NB4 (cell line): ENCODE measurements at places on chromosomes 11 and 22.

DNA sequence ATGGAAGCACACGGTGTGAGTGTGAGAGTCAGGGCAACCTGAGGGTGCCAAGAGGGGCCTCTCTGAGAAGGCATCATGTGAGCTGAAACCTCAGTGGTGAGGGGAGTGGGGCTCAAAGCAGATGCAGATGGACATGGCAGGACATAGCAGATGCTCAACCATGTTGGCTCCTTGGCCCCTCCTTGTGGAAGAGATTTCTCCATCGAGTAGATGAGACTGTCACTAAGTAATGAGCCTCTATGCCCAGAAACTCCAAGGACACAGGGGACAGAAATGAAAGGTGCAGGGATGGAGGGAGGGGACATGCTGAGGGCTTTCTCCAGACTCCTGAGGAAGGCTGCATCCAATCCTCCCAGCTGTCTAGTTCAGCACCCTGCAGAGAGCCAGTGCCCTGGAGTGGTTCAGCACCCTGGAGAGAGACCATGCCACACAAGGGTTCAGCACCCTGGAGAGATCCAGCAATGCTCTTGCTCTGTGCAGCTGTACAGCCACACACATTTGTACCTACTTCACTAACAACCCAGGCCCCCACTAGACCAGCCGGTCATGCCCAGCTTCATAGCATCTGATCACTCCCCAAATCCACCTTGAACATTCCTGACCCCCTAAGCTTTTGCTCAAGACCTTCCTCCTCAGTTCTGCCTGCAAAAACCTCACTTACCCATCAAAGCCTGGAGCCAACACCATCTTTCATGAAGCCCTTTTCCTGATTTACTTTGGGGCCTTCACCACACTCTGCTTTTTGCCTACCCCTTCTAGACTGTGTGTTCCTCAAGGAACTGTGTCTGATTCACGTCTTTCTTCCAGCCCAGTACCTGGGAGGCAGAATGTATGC is 252.0 kb downstream of the CTTN start:
- peak; percentile 80 for DNase-seq

- no peak for DNase-seq
Observed at GRCh38 chr11:74853223-74853622, 95.7 kb downstream of the XRRA1 start.

DNA sequence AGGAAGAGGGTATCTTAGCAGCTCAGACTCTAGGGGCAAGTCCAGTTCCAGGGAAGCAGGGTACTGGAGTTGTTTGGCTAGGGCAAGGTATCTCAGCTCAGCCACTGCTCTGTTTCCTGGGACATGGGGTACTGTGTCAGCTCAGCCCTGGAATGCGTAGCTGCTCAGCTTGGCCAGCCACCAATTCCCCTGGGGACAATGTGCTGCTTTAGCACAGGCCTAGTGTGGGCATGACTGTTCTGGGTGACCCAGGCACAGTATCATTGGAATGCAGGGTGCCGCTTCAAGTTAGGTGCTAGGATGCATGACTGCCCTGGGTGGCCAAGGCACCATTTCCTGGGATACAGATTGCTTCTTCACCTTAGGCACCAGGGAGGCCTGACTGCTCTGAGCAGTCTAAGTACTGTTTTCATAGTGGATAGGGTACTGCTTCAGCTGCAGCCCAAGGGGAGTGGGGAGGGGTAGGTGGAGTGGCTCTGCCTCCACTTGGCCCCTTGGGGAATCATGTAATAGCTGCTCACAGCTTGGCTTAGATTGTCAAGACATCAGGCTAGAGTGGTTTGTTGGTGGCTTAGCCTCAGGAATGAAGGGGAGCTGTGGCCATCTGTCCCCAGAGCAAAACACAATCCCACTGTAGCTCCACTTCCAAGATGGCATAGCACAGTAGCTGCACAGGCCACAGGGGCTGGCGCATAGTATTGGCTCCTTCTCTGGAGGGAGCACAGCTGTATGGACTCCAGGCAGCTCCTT is 36.0 kb downstream of the MADD start:
- DNase-seq = no peak

DNA sequence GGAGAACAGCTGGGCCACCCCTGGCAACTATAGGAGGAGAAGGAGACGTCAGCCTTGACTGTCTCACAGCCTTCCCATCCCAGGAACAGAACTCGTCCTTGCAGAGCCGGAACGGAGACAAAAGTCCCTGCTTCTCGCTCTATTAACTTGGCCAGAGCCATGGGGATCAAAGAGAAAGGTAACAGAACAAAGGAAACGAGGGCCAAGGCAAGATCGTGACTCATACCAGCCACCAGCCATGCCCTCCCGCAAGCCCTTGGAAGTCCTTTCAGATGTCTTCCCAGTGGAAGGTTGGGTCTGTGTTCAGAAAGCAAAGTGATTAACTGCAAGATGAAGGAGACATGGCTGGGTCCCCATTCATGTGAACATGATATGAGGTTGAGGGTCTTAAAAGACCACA is 64.7 kb downstream of the PDE2A start:
- no peak for DNase-seq

DNA sequence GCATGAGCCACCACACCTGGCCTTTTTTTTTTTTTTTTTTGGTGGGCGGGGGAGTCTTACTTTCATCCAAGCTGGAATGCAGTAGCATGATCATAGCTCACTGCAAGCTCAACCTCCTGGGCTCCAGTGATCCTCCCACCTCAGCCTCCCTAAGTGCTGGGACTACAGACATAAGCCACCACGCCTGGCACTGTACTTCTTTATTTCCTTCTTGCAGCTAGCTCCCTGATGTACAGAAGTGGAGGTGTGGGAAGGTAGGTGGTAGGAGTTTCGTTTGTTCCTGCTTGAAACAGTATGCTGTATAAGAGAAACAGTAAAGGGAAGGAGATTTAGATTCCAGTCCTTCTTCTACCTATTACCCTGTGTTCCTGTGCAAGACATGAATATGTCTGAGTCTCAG is 72.1 kb downstream of the WNT11 start:
- DNase-seq = no peak

DNA sequence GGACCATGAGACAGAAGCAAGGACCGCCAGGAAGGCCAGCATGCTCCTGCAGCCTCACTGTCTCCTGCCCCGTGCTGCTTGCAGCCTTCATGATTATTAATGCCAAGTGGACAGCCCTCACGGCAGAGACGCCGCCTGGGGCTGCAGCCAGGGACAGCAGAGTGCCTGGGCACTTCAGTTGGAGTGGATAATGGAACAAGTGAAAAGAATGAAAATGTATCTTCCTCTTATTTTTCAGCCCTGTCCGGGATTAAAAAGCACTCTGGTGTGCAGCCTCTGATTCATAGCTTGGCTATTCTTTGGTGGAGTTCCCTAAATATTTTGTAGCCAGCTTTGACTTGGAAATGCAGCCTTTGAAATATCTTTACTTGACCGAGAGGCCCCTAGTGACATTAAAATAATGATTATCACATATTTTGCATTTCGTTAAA is 1404.2 kb downstream of the BRD1 start:
- no peak for DNase-seq

DNA sequence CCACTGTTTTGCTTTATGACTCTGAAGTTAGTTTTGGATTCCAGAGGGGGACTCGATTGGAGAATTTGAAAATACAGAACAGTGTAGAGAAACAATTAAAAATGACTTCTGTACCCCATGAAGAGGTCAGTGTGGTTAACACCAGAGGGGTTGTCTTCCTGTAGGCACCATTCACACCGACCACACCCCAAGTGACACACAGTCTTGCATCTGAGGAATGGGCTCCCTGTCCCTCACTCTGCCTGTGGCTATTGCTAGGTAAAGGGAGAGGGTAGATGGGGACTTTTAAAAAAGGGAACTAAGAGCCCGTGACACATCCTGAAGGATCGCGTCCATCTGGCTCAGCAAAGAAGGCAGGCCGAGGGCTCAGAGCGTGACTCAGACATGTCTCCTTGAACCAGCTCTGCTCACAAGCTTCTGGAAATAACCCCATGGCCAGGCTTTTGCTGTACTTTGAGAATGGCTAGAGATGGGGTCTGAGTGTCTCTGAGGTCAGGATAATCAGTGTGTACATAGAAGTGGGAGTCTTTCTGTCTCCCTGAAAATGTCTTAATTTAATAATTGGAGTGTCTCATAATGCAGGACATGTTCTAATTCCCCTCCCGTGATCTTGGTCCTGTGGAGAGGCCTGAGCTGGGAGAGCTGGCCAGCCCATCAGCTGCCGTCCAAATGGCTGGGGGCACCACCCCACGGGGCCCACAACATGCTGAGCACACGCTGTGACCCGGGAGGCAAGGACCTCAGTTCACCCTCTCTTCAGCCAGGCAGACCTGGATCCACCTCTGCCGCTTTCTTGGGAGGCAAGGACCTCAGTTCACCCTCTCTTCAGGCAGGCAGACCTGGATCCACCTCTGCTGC is 39.3 kb downstream of the SGSM1 start:
- DNase-seq = peak; percentile 60

GRCh38 chr11:58391879-58392278 is 14.8 kb downstream of the OR5B3 start:
- no peak for DNase-seq

DNA sequence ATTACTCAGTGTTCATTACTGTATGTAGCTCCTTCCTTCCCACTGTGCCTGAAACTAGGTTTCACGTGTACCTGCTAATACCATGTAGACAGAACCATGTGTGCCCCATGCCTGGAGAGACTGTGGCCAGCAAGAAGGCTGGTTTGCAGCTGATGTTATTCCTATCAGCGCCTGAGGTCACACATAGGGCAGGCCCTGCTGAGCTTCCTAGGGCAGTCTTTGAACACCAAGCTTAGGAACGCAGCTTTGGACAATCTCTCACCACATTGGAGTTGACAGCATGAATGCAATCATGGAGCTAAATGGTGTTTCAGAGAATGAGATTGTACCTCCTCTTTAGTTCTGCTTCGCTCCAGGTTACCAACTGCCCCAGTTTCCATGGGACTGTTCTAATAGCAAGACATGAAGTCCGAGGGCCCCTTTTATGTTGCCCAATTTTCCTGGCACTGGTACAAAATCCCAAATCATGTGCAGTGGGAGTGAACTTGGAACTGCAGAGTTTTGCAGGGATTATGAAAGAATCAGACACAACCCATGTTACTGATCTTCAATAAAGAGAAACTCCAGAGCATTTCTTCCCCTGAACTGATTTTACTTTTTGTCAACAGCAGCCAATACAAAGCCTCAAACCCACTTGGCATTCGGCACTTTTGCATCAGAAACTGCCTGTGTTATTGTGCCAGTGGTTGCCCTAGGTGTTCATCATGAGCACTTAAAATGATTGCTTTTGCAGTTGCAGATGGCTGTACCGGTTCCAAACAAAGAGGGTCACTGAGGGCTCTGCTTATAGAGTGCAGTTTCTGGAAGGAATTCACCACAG is 154.2 kb upstream of the TTC12 start:
- DNase-seq = no peak

GRCh38 chr22:46614025-46614931 is 5.9 kb upstream of the GRAMD4 start:
- no peak for DNase-seq

GRCh38 chr11:92152245-92152644 is 72.4 kb upstream of the FAT3 start:
- DNase-seq = peak; percentile 26

DNA sequence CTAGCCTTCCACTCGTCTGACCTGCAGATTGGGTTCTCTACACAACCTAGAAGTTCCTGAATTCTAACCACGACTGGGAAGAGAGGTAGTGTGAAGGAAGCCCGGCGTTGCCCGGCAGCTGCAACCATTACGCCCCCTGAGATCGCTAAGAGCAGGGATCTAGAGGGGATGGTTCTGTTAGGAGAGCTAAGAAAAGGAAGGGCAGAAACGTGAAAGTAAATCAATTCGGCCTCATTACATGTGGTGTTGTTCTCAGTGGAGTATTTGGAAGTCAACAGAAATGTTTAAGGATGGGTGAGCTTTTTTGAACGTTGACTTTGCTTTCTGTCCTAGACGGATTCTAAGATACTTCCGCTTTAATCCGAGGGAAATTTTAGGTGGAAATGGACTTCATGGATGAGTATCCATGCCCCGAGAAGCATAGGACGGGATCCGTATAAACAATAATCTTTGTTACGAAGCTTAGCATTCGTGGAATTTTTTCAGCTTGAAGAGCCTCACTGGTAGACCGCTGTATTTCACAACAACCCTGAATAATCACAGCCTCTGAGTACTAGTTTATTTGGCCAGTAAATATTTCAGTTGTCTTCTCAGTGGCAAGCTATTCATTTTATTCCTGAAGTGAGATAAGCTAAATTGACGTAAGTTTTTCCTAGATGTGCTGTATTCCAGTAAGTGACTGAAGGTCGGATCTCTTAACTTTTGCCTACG is 629 bp downstream of the ATP5MG start:
- peak; percentile 45 for DNase-seq

- no peak for DNase-seq
Observed at GRCh38 chr11:78647266-78647915, 72.7 kb upstream of the NARS2 start.
